WTC11 (cell line): ENCODE measurements at places on chromosomes 1 and 21.

DNA sequence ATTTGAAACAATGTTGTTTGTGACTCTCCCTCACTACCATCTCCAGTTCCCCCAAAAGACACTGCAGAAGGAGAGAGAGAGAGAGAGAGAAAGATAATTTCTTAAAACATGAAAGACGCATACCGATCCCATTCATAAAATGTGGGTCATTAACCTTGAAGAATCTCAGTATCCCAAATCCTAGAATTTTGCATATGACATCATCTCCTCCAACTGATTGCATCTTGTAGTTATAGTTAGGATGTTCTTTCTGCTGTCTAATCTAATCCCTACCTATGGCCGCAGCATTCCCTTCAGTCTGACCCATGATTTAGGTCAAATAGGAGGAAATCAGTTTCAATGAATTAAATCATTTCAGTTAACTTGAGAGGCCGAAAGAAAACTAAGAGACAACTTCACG, 142.4 kb upstream of the ETS2 start:
- no peak for DNase-seq

DNA sequence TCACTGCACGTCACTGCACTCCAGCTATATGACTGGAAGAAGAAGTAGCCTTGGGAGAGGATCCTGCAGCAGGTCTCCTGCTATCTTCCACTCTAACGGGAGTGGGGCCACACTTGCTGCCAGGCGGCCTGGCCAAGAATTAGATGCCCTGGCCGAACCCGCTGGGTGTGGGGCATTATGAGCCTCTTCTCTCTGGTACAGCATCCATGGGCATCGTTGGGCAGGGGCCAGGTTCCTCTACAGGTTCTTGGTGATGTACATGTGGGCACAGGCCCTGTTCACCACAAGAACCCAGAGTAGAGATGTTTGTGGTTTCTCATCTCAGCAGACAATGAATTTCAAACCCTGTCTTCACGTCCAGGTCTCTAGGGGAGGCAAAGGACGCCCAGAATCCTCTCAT, 370.5 kb downstream of the NPHP4 start:
- no peak for DNase-seq

DNA sequence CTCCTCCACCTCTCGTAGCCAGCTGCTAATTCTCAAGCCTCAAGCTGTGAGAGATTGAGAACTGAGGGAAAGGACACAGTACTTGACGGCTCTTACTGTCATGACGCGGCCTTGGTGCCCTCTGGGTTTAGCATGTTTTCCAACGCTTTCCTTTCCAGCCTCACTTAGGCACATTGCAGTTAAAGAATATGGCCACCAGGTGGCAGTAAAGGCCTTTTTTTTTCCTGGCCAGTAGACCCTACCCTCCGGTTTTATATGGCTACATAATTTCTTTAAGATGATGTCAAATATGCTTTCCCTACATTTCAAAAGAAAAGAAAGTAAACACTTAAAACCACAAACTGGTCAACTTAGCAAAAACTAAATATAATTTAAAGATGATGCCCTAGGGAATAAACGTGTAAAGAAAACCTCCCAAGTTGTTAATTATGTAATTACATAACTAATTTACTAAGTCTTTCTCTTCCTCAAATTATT, 56.8 kb upstream of the PRDX6 start:
- peak; percentile 59 for DNase-seq

- no peak for DNase-seq
Observed at GRCh38 chr1:100810360-100810759, 84.3 kb downstream of the EXTL2 start.

- no peak for DNase-seq
Observed at GRCh38 chr1:87473203-87473661, 144.6 kb downstream of the LMO4 start.

DNA sequence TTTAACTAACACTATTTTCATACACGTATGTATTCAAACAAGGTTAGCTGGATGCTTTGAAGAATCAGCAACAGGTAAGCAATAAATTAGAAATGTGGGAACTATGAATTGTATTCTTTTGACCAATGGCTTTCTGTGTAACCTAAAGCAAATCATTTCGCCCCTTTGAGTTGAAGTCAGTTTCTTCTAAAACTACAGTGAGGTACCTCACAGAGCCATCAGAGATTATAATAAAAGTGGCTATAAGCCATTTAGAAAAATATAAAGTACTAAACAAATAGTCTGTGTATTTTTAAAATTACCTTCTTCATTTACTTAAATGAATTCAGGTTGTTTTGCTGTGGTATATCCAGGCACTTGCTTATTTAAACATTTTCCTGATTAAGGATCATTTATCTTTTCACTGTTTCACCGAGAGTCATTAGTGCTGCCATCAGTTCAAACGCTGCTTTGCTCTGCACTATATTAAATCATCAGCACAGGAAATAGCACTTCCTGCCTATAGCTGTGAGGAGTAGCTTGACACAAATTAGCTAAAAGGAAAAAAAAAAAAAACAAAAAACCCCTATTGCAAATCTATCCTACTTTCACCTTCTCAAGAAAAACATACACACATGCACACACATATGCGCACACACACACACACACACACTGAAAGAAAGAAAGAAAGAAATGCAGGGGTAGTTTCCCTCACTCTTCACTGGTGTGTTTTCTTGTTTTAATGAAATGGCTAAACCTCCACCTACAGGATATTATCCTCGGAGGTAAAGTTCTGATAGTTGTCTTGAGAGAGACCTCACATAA, 39.8 kb upstream of the C1orf105 start:
- no peak for DNase-seq

DNA sequence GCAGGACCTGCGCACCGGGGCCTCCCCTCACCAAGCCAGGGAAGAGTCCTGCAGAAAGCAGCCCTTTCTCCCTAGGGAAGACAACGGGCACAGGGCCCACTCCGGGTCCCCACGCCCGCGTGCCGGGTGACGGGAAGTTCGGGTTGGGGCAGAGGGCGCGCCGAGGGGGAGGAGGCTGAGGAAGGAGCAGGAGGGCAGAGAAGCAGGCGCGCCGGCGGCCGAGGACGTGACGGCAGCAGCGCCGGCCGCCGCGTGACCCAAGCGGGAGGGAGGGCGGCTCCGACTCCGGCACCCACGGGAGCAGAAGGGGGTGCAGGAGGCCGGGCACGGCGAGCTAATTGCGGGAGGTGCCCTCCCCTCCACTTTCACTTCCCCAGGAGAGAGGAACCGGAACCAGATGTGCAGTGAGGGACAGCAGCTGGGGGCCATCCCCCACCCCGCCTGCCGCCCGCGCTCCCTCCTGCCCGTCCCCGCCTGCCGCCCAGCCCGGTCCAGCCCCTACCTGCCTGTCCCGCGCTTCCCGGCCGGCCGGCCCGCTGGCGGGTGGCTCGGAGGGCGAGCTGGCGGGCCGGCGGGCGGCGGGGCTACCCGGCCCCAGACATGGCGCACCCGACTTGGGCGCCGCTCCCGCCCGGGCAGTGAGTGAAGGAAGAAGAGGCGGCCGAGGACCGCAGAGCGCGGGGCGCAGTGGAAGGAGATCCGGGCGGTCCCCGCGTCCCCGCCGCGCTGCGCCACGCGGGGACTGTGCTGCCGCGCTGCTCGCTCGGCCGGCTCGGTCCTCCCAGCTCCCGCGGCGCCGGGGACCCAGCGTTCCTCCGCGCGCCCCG, 510 bp downstream of the DENND4B start:
- peak; percentile 54 for DNase-seq

GRCh38 chr1:9822490-9822889, 1.3 kb downstream of the CLSTN1 start:
- no peak for DNase-seq

DNA sequence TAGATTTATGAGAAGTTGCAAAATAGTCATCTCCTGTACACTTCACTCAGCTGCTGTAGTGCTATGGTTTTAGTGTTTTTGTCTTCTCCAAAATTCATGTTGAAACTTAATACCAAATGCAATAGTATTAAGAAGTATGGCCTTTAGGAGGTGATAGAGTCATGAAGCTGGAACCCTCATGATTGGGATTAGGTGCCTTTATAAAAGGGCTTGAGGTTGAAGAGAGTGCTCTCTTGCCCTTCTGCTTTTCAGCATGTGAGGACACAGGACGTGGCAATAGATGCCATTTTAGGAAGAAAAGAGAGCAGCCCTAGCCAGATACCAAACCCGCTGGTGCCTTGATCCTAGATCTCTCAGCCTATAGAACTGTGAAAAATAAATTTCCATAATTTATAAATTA, 87.6 kb downstream of the CTH start:
- no peak for DNase-seq

- DNase-seq = peak; percentile 78
Observed at GRCh38 chr1:2382621-2383361, 8.6 kb downstream of the MORN1 start.

DNA sequence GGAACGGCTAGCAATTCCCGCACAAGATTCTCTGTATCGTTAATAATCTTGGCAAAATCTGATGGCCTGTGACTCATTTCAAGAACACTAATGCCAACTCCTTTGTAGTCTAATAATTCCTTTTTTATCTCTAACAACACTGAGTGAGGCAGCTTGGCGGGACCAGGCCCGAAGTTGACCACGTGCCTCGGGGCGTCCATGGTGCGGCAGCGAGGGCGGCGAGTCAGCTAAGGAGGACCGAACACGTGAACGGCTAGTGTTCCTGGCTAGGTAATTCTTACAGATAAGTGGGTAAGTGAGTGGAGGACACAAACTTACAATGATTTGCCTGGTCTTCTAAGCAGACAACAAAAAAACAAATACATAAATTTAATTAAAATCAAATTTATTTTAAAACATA, 49.3 kb upstream of the ADGRL4 start:
- no peak for DNase-seq

- no peak for DNase-seq
Observed at GRCh38 chr21:41973861-41974751, 20.3 kb upstream of the C2CD2 start.

- DNase-seq = no peak
Observed at GRCh38 chr1:53666566-53666965, 72.4 kb downstream of the GLIS1 start.

DNA sequence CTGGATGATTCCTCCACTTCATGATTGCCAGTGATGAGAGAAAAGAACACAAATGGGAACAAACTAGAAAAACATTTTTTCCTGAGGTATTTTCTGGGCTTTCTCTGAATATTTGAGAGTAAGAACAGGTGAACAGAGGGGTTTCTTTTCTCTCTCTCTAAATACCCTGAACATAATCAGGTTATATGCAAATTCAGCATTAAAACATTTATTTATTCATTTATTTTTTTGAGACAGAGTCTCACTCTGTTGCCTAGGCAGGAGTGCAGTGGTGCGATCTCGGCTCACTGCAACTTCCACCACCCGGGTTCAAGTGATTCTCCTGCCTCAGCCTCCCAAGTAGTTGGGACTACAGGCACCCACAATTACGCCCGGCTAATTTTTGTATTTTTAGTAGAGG, 5.8 kb upstream of the LEFTY2 start:
- DNase-seq = no peak

DNA sequence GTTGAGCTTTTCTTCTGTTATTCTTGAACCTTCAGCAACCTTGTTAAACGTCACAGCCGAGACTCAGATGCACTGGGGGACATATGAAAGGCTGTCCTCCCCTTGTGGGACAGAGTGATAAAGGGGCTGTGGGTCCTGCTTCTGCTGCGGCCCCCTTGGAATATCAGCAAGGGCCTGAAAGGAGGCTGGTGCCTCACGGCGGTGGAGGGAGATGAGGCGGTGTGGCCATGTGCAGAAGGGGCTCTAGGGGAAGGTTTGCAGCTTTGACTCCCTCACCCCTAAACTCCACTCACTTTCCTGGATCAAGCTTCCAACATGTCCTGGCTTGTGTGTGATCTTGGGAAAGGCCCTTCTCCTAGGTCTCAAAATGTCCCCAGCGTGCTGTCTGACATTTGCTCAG, 270.7 kb upstream of the CSF3R start:
- no peak for DNase-seq

DNA sequence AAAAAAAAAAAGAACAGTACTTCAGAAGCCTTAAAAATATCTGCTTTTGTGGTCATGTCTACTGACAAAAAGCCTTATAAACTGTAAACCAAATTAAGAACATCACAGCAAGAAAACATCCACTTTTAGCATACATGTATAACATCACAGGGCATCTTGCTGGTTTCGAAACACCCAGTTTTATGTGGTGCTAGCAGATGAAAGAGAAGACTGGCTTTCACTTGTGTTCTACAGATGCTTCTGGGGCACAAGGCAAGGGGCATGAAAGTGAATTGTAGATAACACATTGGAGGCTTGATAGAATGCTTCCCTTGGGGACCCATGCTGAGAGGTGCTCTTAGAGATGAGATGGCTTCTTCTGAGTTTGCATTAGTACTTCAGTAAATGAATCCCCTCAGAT, 543.7 kb upstream of the PKN2 start:
- DNase-seq = no peak
